M059J (cell line): ENCODE measurements at places on chromosomes 3 and 15.

DNA sequence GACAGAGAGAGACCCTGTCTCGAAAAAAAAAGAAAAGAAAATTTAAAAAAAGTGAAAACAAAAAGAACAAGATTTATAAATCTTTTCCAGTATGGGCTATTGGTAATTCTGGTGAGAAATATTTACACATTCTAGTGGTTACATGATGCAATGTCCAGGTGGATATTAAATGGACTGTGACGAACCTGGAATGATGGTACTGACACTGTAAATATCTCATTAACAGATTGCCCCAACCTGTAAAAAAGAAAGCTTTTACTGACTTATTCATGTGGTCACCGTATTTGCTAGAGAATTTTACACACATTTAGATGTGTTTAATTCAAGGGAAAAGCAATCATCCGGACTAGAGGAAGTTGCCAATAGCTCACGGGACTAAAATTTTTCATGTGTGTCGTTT, 162.1 kb upstream of the LRIG1 start:
- DNase-seq = no peak

DNA sequence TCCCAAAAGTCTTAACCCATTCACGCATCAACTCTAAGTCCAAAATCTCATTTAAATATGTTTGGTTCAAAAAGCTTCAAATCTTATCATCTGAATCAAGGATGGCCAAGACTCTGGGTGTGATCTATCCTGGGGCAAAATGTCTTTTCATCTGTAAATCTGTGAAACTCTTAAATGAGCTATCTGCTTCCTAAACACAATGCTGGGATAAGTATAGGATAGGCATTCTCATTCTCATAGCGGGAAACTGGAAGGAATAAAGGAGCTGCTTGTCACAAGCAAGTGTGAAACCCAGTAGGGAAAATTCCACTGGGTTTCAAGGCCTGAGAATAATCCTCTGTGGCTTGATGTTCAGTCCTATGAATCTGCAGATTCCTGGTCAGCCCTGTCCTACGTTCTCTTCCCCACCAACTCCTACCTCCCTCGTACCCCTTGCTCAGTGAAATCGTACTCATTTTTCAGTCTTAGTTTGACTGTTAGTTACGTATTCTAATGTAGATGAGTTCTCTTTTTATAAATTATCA, 156.7 kb downstream of the EPHA3 start:
- no peak for DNase-seq

GRCh38 chr3:56059731-56060130, 408.5 kb downstream of the ERC2 start:
- no peak for DNase-seq

DNA sequence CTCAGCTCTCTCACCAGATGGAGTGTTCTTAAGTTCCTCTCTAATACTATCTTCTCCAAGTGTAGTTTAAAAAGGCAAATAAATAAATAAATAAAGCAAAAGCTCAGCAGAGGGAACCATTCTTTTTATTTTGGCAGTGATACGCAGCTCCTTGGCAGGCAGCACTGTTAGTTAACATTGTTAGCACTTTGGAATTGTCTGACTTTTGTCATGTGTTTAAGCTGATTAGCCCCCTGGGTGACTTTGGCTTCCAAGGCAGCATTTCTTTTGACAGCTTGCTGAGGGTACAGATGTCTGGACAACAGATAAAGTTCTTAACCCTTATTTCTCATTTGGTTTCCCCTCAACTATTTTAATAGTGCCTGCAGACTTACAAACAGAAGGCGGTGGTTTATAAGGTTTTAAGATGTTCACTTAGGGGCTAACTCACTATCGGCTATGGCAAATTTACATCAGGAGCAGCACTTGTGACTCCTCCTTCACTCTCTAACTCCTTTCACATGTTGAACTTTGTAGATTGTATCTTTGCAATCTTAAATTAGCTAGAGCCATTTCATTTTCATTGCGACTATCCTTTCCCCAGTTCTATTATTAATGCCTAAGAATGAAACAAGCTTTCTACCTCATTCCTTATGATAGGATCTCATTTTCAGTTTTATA, 213.4 kb downstream of the ZBBX start:
- no peak for DNase-seq

DNA sequence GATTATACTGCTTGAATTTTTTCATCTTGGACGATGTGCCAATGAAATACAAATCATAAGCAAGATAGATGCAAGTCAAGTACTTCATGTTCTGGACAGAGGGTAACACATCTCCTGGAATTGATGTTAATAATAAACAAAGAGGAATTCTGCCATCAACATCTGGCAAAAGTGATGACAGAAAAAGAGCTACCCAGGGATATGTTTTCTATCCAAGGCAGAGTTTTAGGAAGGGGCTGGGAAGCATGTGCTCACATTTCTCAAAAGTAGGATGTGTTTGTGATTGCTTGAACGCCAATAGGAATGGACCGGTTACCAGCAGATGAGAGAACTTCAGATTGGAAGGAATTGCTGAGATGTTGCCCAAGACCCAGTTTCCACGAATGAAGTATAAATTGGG, 242.6 kb upstream of the AGTR1 start:
- no peak for DNase-seq

GRCh38 chr3:194979173-194979572, 291.8 kb downstream of the XXYLT1 start:
- DNase-seq = no peak

DNA sequence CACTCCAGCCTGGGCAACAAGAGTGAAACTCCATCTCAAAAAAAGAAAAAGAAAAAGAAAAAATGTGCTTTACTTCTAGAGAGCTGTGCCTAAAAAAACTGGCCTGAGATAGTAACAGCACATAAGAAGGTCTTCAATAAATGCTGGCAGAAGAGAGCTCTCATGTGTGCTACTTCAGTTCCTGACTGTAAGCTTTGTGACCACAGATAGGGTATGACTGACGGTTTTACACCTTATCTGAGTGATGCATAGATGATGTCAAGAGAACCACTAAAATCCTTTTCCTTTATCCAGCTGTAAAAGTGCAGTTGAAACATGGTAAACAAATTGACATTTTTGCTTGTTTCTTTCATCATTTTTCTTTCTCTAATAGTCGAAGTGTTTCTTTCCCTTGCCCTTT, 127.9 kb downstream of the C3orf70 start:
- DNase-seq = no peak

DNA sequence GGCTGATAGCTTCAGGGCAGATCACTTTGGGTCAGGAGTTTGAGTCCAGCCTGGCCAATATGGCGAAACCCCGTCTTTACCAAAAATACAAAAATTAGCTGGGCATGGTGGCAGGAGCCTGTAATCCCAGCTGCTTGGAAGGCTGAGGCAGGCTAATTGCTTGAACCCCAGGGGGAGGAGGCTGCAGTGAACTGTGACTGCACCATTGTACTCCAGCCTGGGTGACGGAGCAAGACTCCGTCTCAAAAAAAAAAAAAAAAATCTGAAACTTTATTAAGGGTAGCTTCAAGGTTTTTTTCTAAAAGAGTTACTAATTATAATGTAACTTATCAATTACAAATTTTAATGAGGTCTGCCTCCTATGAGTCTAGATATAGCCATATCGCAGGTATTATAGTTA, 5.1 kb downstream of the NECTIN3 start:
- DNase-seq = no peak

DNA sequence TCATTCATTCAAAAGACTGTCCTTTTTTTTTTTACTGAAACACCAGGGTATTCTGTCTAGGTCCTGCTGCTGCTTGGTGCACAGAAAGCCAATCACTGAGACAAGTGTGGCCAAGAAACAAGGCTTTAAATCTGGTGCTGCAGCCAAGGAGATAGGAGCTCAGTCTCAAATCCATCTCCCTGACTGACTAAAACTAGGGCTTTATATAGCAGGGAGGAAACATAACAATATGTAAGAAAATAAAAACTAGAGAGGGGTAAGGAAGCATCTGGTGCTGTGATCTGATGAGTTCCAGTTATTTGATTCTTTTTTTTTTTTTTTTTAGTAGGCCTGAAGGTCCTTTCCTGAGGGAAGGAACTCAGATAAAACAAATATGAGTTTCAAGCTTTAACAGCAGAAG, 139.8 kb downstream of the ATG7 start:
- no peak for DNase-seq

GRCh38 chr3:128740621-128741020, 14.6 kb downstream of the RAB7A start:
- no peak for DNase-seq

- DNase-seq = no peak
These were observed 243.5 kb downstream of the CLSTN2 start for GRCh38 chr3:140178482-140178881.

DNA sequence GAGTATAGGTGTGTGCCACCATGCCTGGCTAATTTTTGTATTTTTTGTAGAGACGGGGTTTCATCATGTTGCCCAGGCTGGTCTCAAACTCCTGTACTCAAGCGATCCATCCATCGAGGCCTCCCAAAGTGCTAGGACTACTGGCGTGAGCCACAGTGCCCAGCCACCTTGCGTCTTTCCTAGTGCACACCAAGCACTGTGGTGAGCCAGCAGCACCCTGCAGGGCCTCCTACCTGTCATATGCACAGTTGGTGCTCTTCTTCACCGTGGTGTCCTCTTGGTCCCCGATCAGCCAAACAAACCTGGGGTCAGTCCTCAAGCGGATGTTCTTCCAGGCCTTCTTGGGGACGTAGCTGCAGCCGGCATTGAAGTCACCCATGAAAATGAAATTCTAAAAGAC, 13.2 kb downstream of the DNASE1L3 start:
- DNase-seq = no peak

GRCh38 chr3:8777201-8777977, 8.0 kb upstream of the OXTR start:
- no peak for DNase-seq

DNA sequence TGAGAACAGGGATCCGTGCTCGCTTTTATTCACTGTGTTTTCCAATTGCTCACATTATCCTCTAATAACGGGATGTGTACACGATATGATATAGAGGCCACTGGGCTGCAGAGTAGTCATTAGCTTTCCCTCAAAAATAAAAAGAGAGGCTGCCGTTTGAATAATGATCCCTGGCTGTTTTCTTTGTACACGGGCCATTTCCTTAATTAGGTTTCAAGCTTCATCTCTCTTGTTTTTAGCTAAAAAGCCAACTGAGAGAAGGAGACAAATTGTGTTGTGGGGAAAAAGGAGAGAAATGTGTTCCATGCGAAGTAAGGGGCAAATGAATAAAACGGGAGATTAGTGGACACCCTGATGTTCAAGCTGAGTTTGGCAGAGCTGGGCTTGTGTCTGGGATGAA, 174.2 kb downstream of the CACNA2D3 start:
- DNase-seq = no peak

GRCh38 chr3:50648944-50649343, 25.8 kb upstream of the DOCK3 start:
- no peak for DNase-seq

DNA sequence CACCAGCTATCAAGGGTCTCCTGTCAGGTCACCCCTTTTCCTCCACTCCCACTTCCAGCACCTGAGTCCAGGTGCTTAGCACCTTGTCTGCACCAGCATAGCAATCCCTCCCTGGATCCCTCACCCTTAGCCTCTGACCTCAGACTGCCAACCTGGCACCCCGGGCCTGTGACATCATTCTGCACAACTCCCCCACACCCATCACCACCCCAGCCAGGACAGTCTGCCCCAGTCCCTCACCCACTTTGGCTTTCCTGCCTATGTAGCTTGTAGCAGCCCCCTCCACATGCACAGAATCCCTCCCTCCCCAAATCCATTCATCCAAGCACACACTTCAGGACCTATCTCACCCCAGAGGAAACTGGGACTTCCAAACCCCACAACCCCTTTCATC, 819 bp upstream of the PLXNB1 start:
- DNase-seq = no peak

DNA sequence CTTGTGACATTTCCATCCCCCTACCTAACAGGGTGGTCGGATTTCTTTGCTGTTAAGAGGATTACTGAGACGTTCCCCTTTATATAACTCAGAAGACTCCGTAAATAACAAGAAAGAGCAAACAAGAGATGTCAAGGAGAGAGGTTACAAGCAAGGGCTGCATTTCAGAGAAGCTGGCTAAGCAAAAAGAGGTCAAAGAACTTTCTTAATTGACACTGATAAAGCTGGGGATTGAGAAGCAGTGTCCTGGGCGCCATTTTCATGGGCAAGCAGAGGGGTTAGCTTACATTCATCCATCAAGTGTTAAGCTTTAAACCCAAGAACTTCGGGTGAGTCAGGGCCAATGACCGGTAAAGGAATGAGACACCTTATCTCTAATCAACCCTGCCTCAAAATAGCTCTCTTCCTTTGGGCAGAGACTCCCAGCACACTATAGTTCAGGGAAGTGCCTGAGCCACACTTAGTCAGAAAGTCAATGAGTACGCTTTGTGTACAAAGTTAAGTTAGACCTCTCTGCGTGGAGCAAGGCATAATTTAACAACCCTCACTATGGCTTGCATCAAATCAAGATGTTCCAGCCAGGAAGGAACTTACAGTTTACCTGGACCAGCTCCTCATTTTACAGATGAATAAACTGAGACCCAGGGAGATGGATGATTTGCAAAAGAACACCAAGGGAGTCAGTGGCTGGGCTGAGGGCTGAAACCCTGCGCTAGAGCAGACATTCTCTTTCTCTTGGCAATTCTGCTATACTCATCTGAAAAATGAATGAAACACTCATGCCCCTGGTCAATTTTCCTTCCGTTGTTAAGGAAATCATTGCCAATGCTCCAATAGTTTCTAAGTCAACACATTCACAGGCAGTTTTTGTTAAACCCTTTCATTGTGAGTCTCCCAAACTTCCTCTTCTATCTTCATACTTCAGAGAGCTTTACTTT, 44.6 kb downstream of the CCNL1 start:
- peak; percentile 95 for DNase-seq

GRCh38 chr3:133934996-133935842, 39.5 kb upstream of the RAB6B start:
- DNase-seq = no peak

DNA sequence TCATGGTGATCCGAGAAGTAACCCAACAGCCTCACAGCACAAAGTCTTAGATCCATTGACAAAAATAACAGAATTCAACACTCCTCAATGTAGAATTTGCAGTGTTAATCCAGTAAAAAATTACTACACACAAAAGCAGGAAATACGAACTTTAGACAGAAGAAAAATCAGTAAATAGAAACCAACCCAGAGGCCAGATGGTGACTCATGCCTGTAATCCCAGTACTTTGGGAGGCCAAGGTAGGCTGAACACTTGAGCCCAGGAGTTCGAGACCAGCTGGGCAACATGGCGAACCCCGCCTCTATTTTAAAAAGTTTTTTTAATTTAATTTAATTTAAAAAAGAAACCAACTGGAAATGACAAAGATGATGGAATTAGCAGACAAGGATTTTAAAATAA, 36.1 kb downstream of the SELENOT start:
- peak; percentile 67 for DNase-seq
